ENCODE measurements at places on chromosomes 7 and 10. TPM values are rescaled to one million over a fixed set of nuclear protein-coding genes. Genes with fewer than 3 reads are reported as not detected.
A peak's percentile ranks its signal among the peaks of the same experiment; 100 is the strongest.

FBXL13 gene
- 2.8 TPM for polyA plus RNA-seq

ZNF775 gene
- polyA plus RNA-seq = 5.9 TPM

GRCh38 chr10:1185911-1186682 lies 129.9 kb downstream of the WDR37 start:
- DNase-seq = no peak

GIMAP4 gene
- 78.0 TPM for polyA plus RNA-seq

DNA sequence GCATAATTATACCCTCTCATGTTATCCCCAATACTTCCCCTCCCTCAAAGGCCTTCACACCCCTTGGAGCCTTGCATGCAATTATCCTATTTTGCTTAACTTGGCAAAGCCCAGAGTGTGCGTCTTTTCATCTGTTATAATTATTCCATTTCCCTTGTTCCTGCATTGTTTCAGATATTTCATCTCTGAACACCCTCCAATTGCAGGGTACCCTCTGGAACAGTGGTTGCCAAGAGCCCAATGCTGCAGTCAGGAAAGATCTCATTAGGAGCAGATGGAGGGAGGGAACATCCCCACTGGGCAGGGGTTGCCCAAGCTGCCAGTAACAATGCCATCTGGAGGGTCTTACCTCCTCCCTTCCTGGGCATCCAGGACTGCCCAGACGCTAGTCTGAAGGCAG lies 18.4 kb upstream of the GOLGA7B start:
- no peak for DNase-seq

GRCh38 chr10:96339956-96340904 lies 18.6 kb downstream of the OPALIN start:
- DNase-seq = peak; percentile 20

DNA sequence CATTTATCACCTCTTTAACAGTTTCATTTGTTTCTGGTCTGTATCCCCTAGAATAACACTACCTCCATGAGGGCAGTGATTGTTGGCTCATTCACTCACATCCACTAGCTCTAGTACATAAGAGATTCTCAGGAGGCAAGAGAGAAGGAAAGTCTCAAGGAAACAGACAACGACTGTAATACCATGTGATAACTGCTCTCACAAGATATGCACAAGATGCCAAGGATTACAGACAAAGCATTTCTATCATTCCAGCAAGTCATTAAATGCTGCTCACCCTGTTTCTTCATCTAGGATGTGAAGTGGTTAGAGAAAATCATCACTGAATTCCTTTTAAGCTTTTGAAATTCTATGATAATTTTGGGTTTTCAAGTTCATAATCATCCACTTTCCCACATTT lies 115.3 kb downstream of the HIBADH start:
- no peak for DNase-seq

DNA sequence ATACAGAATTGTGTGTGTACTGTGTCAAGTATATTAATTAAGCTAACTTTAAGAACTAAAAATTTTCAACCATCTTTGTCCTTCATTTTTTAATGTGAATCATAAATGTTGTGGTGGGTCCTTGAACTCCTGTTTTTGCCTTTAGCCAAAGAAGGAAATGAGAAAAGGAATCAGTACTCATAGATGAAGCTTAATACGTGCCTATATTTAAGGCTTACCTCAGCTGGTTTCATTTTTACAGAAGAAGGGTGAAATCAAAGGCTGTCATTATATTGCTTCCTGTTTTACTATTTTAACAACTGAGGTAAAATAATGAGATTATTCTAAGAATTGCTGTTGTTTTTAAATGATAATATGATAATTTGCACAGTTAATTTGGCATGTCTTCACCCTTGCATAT lies 6.3 kb upstream of the SNX13 start:
- no peak for DNase-seq

DNA sequence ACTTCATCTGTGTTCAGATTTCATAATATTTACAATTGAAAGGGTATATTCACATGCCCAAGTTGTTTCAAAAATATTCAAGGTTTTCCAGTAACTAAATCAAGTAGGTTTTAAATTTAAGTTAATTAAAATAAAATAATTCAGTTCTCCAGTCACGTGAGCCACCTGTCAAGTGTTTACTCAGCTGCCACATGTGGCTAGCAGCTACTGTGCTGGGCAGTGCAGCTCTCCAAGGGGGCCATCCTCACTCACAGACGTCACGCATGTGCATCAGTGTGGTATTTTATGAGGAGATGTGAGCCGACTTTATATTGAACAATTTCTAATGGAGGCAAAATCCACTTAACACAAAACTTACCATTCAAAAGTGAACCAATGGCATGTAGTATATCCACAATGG lies 69.7 kb upstream of the CAMK2B start:
- no peak for DNase-seq

CCDC136 gene
- polyA plus RNA-seq = 36.6 TPM

- no peak for DNase-seq
Measured at GRCh38 chr7:156634117-156634516, 6.5 kb upstream of the RNF32 start.

MUC3A gene
- polyA plus RNA-seq = 0.73 TPM

MYO3A gene
- polyA plus RNA-seq = 2.8 TPM

CYP3A7 gene
- 0.59 TPM for polyA plus RNA-seq

DNA sequence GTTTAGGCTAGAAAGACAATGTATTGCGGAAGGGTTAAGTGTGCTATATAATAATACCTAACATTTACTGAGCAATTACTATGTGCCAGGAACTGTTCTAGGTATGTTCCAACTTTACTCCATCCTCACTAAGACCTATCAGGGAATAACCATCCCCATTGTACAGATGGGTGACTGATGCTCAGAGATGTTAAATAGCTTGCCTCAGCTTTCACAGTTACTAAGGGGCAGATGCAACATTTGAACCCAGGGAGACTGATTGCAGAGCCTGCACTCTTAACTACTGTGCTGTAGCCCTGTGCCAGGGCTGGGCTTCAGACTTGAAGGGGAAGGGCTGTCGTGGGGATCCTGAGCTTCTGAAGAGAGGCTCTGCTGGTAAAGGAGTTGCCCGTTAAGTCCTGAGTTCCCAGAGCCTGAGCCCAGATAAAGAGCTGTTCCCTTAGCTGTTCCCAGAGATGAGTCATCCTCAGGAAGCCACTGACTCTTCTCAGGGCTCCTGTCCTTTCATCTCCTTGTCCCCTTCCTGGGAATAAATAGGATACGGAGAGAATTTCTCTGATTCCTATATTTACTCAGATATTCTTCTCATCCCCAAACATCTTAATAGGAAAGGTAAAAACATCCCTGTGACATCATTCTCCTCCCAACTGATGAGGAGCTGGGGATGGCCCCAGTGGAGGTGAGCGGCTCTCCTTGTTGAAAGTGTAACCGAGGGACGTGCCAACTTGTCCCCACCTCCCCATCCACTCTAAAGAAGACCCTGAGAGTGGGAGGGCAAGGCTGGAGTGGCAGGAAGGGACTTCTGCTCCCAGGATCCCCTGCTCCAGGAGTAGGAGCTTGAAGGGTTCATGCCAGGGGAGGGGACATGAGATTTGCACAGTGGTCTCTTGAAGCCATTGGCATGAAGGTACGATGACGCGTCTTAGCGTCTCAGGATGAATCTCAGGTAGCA lies 28.0 kb upstream of the HABP2 start:
- DNase-seq = no peak

DNA sequence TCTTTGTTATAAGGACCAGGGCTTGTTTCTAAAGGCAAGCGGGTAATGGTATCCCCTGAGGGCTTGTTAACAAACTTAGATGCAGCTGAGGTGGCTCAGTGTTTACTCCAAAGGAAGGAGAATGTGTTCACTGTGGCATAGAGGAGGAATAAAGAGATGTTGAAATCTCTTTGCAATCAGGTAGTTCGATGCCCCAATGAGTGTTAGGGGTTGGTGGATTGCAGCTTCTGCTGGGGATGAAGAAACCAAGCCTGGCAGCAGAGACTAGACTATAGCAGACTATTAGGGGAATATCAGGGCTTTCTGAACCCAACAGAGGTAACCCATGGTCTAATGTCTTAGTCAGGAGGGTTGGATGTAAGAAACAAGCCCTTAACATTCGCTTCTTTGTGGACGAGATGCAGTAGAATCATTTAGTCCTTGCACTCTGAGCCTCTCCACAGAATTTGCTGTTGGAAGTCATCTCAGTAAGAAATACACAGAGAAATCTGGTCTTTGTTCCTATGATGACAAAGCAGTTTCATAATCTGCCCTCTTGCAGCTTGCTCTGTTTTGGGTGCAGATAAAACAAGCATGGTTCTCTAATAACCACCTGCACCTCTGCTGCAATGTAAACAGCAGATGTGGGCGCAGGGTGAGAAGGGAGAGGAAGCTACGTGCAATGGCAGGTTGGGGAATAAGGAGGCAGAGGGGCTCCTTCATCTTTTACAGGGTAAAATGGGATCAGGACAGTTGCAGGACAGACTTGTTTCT lies 108.6 kb downstream of the NRF1 start:
- no peak for DNase-seq

DNA sequence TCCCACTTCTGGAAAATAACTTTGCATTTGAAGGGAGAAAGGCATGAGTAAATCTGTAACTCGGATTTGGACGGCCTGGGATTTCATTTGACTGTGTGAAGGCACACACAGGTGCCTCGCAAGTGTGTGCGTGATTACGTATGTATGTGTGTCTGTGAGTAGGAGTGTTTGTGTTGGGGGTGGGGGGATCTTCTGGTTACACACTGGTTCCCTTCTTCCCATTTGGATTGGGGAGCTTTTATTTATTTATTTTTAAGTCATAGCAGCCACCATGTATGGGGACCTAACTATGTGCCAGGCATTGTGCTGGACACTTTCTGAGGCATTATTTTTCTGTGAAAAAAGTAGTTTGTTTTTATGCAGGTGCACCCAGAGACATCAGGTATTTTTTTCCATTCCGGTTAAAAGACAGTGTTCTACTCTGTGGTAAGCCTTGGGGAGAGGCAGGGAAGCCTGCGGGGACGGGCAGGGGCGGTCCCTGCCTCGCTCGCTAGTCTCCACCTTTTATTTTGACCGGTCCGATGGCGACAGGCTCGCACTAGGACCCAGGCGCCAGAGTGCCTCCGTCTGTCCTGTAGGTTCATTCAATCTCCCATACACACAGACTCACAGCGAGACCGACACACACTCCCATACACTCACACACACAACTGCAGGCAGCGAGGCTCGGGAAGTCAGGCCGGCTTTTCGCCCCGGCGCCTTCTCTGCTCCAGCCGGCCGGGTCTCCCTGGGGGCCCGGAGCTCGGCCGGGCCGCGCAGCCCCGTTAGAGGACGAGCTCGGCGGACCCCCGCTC lies at the start of gene MXI1:
Gene MXI1, plus strand, starts transcription at position 595 of the 794 bp plus-strand sequence. CDS start 204 bp downstream, outside the sequence.
- DNase-seq = peak; percentile 64

DNA sequence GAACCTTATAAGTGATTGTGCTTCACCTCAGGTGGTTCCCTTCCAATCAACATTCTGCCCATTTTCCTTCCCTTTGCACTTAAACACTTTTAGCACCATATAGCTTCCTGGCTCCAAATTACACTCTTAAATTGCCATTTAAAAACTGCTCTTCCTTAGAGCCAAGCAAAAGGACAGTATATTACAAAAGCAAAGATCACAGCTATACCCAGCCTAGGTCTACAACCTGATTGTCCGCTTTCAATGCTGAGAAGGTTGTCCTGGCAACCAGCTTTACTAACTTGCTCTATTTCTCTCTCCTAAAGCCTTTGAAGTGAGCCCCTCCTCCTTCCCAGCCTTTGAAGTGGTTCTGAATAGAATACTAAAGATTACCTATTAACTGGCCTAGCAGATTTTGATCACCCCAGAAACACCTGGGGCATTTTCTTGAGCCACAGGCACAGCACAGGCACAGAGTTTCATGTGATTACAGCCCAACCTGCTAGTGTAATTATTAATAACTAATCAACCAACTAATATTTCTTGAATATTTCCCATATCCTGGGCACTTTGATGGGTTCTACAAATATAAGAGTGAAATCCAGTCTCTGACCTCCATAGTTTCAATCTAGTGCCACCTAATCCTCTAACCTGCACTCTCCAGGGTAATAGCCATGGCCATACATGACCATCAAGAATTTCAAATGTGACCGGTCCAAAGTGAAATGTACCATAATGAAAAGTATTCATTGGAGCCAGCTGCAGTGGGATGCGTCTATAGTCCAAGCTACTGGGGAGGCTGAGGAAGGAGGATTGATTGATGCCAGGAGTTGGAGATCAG lies 63.6 kb upstream of the TRIM24 start:
- peak; percentile 50 for DNase-seq

AOAH gene
- polyA plus RNA-seq = 5.7 TPM

DNA sequence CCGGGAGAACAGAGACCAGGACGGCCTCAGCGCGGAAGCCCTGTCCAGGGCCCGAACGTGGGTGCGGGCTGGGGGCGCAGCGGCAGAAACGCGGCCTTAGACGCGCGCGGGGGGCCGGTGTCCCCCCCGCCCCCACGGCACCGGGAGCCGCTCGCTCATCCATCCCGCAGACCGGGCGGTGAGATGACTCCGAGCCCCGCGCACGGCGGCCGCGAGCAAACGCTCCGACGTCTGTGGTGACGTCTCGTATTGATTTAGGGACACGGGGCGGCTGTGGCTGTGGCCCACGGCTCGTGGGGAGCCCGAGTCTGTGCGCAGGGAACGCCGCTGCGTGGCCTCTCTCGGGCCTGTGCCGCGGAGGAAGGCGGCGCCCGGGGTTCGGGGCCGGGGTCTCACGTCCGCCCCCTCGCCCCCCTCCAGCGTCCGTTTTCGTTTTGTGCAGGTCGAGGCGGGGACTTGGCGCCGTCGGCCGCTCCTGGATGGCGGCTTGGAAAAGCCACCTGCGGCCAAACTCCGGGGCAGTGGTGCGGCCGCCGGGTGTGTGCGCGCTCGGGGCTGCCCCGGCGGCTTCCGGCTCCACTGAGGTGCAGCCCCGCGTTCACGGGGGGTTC lies 1.0 kb upstream of the NKX6-2 start:
- DNase-seq = no peak

DNA sequence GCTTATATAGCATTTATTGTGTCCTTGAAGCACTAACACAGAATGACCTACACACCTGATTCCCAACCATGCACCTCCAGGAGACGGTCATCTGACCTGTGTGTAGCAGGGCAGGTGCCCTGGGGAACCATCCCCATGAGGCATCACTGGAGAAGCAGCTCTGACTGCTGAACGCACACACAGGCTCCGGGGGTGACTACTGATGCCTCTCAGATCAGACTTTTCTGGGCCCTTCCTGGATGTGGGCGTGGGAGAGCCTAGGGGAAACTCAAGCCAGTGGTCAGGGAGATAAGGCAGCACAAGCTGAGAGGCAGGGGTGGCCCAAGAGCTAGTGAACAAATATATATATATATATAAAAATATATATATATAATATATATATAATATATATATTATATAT lies 37.6 kb downstream of the CPXM2 start:
- DNase-seq = no peak
